ENCODE measurements at places on chromosomes 2 and 18.
A peak's percentile ranks its signal among the peaks of the same experiment; 100 is the strongest.

DNA sequence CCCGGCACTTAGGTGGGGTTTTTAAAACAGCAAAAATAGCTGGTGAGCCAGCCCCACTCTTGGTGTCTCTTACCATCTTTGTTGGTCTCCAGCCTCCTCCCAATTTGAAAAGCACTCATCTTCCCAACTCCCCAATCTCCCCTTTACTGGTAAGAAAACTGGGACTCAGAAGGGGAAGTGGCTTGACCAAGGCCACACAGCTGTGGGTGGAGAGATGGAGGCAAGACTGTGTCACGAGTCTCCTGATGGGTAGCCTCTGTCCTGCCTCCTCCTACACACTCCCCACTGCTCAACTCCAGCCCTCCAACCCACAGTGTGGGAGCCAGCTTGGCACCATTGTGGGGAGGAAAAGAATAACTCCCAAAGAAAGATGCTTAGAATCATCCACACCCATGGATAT, 140.4 kb downstream of the SMAD2 start:
- no peak for DNase-seq

GRCh38 chr2:158729873-158730620, 65.1 kb upstream of the DAPL1 start:
- DNase-seq: no peak

- peak; percentile 26 for DNase-seq
Observed at GRCh38 chr2:221874444-221874843, 302.3 kb upstream of the EPHA4 start.

GRCh38 chr2:101355401-101356054, 31.8 kb downstream of the CREG2 start:
- DNase-seq: no peak

GRCh38 chr2:236653863-236654262, 84.2 kb downstream of the ACKR3 start:
- no peak for DNase-seq

DNA sequence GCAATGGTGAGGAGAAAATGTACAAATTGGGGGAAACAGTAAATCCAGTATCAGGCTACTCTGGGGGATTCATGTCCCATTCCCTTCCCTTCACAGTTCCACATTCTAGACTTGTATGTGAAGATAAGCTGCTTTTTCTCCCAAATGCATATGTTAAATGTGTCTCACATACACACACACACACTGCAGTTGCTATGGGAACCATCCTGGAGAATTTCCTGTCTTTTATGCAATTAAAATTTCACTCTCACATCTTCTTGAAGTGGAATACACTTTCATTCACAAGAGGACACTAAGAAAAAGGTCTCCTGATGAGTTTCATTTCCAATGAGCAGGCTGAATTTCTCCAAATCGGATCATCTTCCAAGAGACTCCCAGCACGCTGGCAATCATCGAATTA, 366.0 kb downstream of the LRATD1 start:
- DNase-seq: no peak

DNA sequence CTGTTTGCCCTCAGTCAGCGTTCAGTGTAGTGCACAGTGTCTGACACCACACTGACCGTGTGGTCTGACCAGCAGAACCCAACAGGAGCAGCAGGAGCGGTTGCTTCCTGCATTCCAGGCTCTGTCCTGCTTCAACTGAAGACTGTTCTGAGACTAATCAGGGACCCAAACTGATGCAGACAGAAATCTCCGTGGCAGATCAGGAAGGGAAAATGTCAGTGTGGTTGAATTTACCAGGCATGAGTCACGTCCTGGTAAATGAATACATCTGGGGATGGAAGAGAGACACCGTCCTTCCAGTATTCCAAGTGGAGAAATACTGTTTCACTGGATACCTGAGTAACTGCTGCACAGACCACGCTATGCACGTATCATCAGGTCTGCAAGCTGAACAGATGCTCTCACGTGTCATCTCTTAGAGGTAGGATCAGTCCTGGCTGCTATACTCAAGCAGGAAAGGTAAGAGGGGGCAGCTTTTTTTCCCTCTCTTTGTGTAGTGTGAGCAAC, 223.6 kb upstream of the EPAS1 start:
- no peak for DNase-seq

GRCh38 chr2:69390001-69390400, 3.0 kb upstream of the GFPT1 start:
- DNase-seq: no peak

GRCh38 chr2:164898475-164898874, 56.9 kb downstream of the SLC38A11 start:
- no peak for DNase-seq

- DNase-seq: no peak
Observed at GRCh38 chr2:236747925-236748324, 178.3 kb downstream of the ACKR3 start.

DNA sequence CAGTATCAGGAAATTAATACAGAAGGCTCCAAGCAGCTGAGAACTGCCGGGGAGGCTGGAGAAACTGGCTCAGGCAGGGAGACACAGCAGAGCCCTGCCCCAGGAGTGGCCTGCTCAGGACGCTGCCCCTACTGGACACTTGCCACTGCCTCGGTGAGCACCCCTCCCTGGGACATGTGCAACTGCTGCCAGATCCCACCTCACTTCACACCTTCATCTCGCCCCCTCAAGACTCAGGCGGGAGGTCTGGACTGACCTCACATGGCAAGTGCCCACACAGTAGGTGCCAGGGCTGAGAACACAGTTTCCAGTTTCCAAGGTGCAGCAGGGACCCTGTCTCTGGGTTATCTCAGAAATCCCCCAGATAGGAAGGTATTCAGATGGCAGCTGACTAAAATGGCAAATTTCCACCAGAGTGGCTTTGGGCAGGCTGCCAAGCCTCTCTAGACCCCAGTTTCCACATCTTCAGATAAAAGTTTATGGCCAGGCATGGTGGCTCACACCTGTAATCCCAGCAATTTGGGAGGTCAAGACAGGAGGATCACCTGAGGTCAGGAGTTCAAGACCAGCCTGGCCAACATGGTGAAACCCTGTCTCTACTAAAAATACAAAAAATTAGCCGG, 33.7 kb upstream of the LBH start:
- DNase-seq: no peak

DNA sequence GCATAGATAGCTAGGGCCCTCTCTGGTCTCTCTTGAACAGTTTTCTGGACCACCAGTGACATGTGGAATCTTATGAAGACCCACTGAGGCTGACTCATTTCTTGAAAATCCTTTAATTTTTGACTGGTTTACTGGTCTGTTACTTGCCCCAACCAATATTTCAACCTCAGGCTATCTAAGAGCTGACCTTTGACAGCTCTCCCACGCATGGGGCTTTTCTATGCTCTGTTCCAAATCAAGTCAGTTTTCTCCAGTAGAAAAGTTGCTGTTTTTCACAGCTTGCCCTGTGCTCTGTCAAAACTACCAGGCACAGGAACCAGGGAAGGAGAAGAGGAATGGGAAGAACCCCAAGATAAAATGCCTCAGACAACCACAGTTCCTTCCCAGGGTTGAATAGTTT, 46.0 kb upstream of the MTIF2 start:
- DNase-seq: no peak

- no peak for DNase-seq
Observed at GRCh38 chr2:71524476-71524875, 71.1 kb downstream of the DYSF start.

GRCh38 chr18:8260319-8260718, 348.9 kb upstream of the RAB12 start:
- no peak for DNase-seq

DNA sequence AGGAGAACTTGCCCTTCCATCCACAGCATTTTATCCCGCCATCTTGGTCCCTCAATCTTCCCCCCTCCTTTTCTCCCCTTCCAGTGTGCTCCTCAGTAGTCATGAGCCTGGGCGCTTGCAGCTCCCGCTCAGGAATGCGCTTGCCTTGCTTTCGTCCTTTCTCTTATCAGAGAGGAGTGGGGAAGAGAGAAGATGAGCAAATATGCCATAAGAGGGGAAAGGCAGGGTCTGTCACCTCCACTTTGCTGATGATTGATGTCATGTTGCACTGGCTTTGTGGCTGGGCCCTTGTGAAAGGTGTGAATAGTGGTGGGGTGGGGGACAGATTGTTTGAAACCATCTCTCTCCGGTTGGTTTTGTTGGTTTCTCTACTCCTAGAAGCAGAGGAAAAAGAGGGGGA, 569.3 kb downstream of the TNS1 start:
- DNase-seq: no peak

GRCh38 chr18:63523660-63524059, 18.5 kb upstream of the SERPINB12 start:
- DNase-seq: no peak

DNA sequence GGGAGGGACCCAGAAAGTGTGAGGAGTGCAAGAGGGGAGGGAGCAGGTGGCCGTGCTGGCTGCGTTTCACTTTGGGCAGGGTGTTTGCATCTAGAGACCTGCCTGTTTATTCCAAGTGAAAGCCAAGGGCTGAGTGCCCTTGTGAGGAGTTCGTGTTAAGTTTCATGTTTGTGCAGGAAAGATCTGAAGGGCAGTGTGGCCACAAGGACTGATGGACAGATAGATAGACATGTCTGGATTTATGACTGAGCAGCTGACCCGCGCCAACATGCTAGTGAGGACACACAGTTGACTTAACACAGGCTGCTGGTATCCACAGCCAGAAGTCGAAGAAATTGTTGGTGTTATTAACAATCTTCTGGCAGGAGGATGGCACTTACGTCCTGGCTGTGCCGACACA, 387.6 kb upstream of the TNP1 start:
- DNase-seq: no peak

GRCh38 chr2:855177-855576, 95.5 kb upstream of the SNTG2 start:
- no peak for DNase-seq

- DNase-seq: peak; percentile 78
Observed at GRCh38 chr2:157192445-157193423, 64.8 kb upstream of the GALNT5 start.

- DNase-seq: no peak
Observed at GRCh38 chr2:20623241-20623640, 27.7 kb downstream of the HS1BP3 start.

DNA sequence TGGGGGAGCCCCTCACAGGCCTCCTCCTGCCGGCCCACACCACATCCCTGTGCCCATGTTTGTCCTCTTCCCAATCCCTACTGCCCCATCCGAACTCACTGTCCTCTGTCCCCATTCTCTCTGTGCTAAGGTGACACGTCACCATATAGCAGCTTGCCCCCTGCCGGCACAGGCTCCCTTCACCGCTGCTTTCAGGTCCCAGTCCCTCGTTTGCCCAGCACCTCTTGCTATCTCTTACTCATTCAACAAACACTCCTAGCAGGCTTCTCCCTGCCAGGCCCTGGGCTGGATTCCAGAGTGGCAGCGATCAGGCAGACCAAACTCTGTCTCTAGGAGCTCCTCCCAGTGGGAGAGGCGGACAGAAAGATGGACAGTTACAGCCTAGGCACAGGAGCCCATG, 74.3 kb downstream of the TFCP2L1 start:
- no peak for DNase-seq

GRCh38 chr2:165357758-165358157, 111.7 kb upstream of the CSRNP3 start:
- peak; percentile 89 for DNase-seq

- DNase-seq: no peak
Observed at GRCh38 chr2:169189132-169189531, 119.8 kb downstream of the DHRS9 start.

GRCh38 chr18:22032392-22032961, 136.9 kb upstream of the GATA6 start:
- no peak for DNase-seq

DNA sequence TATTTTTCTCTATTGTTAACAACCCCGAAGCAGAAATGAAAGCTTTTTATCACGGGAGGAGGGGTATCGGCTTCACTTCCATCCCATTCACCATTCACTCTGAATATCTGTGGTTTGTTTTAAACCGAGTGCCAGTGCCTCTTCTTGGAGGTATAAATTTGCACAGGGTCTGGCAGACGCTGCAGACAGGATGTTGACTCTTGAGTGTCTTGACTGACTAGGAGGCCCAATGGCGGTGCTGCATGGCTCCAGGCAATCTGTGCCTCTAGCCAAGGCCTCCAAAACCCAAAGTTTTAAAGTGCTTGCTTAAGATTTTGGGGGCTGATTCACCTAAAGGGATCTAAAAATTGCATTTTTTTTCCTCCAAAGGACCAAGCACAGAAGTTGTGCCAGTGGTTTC, 183.8 kb downstream of the LTBP1 start:
- no peak for DNase-seq

DNA sequence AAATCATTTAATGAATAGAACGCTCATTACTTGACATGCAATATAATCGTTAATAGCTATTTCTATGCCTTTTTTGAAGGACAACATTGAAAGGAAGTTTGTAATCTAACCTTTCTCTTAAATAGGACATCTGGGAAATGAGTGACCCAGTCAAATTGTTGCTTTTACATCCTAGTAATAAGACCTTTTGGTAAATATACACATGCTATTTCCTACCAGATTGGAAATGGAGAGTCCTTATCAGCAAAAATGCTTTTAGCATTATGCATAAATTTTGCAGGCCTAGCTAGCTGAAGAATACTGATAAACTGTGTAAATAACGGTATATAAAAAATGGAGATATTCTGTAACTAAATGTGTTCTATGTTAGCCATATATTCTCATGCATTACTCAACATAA, 567.3 kb upstream of the DSEL start:
- no peak for DNase-seq

DNA sequence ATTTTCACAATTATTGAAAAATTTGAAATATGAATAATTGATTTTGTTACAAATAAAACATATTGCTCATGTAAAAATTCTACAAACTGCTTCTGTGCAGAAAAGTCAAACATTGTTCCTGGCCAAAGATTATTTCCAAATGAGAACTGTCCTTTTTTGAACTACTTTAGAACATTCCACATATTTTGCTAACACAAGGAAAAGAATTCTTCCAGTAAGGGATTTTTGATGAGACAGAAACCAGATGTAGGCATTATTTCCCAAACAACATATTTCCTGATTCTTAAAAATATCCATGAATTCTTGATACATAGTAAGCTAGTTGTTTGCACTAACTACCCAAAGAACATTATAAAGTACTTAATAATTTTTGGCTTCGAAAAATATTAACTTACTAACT, 715.2 kb downstream of the CCDC85A start:
- no peak for DNase-seq

DNA sequence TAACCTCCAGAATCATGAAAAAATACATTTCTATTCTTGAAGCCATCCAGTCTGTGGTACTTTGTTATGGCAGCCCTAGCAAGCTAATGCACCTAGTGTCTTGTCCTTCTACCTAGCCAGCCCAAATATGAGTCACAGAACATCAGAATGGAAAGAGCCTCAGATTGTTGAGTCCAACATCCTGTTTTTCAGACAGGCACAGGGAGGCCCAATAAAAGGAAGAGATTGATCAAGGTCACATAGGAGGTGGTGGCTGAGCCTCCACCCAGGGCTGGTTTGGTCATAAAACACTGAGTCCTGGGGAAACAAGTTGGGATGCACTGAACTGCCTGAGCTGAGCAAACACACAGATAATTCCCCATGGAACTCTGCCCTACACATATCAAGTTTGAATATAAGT, 195.5 kb downstream of the TTC32 start:
- DNase-seq: no peak
